ENCODE measurements at places on chromosomes 4 and X.

DNA sequence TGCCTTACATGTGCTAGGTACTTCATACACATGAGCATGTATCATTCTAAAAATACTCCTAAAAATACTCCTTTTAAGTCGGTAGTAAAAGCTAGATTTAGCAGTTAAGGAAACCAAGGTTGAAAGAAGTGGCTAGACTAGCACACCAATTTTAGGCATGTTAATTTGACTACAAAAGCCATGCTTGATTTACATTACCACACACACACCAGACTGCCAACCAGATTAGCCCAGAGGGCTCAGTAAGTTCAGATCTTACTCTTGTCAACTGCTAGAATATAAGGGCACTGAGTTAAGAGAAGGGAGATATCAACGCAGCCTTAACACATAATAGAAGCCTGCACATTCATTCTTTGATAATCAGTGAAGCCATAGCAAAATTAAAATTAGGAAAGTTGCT lies 117.9 kb downstream of the MID1IP1 start:
- no peak for DNase-seq

DNA sequence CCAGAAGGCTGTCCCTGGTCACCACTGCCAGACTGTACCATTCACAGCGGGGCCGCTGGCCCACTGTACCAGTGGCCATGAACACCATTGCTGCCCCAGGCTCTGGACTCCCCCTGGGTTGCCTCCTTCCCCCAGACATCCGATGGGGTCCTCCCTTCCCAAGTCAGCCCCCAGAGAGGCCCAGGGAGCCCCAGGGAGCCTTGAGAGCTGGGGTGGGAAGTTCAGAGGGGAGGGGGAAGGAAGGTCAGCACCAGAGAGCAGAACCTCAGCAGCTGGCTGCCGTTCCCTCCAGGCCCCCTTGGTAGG lies 441 bp upstream of the ARHGAP4 start:
- no peak for DNase-seq

GRCh38 chr4:4640692-4641091 lies 98.8 kb upstream of the STX18 start:
- DNase-seq: no peak

DNA sequence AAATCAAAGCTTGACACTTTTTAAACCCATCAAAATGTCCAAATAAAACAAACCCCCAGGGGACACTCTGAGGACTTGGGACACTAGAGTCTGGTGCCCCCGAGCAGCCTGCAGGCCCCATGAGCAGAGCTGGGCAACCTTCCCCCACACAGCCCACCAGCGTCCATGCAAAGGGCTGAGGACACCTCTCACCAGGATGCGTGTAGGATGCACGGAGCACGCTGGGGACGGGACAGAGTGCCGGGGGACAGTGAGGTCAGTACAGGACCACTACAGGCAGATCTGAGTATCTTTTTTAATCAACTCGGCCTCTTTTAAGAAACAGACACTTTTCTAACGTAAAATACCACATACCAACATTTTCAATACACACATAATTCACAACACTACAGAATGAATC lies 6.9 kb downstream of the GAK start:
- DNase-seq: no peak

- peak; percentile 13 for DNase-seq
Measured at GRCh38 chr4:155353923-155354540, 22.7 kb downstream of the MAP9 start.

GRCh38 chrX:42290608-42291007 lies 367.3 kb upstream of the CASK start:
- DNase-seq: no peak

- DNase-seq: no peak
Measured at GRCh38 chr4:76882630-76883029, 15.3 kb downstream of the SOWAHB start.

DNA sequence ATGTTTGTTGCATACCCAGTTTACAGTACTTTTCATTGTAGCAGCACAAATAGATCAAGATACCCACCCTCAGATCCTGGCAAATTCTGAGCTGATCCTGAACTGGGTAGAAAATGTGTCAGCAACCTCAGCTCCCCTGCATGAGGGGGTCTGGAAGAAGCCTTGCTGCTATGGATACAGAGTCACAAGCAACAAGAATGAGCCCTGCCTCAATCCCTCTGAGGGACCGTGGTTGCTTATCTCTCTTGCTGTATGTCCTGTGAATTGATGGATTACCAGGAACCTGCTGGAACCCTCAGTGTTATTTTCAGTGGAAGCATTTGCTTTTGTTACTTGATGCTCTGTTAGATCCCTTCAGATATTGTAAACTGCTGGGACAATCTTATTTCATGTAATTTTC lies 331.0 kb downstream of the STIM2 start:
- no peak for DNase-seq

GRCh38 chr4:141309874-141310273 lies 89.2 kb downstream of the ZNF330 start:
- no peak for DNase-seq

GRCh38 chrX:42933187-42933586 lies 155.2 kb upstream of the PPP1R2C start:
- DNase-seq: no peak

- no peak for DNase-seq
Measured at GRCh38 chr4:85967872-85968271, 392.0 kb downstream of the MAPK10 start.

DNA sequence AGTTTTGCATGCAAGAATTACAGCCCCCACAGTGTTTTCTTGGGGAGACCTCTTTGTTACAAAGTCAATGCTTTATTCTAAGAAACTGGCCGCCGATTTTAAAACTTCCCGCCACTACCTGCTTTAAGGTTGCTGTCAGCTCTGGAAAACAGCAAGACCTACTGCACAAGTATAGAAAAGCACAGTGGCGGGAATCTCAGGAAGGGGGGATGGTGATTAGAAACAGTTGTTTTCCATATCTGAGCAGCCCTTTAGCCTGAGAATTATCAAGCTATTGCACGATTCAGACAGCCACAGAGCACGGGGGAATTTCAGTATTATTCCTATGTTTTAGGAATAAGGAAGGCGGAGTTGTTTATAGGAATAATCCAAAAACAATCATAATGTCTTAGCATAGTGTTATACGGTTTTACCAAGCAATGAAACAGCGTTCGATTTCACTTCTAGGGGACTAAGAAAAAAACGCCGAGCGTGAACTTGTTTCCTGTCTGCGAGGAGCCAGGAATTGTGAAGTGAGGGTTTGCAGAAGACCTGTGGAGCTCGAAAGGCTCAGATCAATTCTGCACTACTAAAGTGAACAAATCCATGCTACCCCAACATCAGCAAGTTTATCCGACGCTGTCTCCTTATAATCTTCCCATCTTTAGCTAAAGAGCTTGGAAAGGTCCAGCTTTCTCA lies 81.3 kb downstream of the HMGN5 start:
- DNase-seq: no peak

GRCh38 chr4:171348090-171348489 lies 465.1 kb upstream of the GALNTL6 start:
- no peak for DNase-seq

GRCh38 chrX:78140206-78140605 lies 756 bp upstream of the TAF9B start:
- no peak for DNase-seq

DNA sequence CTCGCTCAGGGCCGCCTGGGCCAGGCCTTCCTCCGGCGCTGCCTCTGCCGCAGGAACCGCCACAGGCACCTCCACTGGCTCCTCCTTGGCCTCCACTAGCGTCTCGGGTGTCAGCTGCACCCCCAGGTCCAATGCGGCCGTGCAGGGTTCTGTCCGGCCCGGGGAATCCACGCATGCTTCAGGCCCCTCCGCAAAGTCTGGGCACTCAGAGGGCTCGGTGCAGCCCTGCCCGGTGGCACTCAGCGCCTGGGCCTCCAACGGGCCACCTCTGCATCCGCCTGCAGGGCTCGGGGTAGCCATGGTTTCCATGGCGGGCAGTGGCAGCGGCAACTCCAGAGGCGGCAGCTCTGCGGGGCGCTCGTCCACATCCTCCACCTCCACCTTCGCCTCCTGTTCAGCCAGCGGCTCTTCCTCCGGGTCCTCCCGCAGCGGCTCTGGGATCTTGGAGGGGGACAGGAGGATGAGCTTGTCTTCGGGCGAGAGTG lies 74.9 kb upstream of the UCP1 start:
- DNase-seq: no peak

GRCh38 chr4:71429962-71430361 lies 91.1 kb downstream of the SLC4A4 start:
- no peak for DNase-seq

GRCh38 chrX:33987458-33987857 lies 144.7 kb downstream of the FAM47A start:
- no peak for DNase-seq

DNA sequence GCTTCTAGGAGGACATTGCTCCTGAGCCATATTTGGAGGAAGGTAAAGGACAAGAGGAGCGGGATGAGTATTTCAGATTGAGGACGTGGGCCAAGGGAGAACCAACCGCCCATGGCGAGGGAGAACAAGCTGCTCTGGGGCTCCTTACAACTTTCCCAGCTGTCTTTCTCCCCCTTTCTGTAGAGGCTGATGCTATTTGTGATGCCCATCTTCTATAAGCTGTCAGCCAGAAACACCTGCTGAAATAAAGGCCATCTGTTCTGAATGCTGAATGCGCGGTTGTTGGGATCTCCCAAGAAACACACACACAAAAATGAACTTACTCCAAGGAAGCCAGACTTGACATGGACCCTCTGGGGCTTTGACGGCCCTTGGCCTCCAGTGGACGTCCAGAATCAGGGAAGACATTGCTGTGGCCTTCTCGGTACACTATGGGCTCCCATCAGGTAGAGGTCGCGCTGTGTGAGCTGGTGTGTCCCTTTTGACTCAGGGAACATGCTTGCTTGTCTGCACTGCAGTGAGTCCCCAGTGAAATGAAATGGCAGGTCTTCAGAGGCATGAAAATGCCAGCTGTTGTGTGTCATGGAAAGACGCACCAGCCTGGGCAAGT lies 30.9 kb downstream of the RWDD4 start:
- no peak for DNase-seq

GRCh38 chrX:136354201-136354600 lies 53.4 kb downstream of the ADGRG4 start:
- no peak for DNase-seq

DNA sequence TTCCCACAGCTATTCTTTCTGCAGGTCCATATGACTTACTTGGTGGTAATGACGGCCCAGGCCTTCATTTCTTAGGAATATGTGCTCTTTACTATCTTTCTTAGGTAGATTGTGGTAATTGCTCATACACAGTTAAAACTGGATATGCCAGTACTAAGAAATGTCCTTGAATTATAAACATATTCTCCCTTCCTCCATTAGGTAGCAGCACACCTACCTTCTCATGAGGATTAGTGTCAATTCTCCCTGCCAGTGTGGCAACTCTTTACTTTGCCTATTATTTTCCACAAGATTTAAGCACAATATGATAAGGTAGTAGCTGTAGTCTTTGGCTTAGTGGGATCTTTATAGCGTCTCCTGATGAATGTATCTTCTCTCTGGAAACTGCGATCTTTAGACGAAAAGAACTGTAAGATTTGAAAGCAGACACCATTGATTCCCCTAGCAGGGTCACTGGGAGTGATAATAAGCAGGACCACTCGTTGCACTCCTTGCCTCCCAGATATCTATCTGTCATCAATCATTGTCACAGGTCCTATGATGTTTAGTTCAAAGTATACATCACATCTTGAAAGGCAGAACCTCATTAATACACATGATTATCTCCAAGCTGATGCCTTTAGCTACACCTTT lies 1240.7 kb downstream of the C4orf33 start:
- DNase-seq: no peak

- DNase-seq: no peak
Measured at GRCh38 chr4:179989975-179990374, 2253.2 kb upstream of the TENM3 start.

DNA sequence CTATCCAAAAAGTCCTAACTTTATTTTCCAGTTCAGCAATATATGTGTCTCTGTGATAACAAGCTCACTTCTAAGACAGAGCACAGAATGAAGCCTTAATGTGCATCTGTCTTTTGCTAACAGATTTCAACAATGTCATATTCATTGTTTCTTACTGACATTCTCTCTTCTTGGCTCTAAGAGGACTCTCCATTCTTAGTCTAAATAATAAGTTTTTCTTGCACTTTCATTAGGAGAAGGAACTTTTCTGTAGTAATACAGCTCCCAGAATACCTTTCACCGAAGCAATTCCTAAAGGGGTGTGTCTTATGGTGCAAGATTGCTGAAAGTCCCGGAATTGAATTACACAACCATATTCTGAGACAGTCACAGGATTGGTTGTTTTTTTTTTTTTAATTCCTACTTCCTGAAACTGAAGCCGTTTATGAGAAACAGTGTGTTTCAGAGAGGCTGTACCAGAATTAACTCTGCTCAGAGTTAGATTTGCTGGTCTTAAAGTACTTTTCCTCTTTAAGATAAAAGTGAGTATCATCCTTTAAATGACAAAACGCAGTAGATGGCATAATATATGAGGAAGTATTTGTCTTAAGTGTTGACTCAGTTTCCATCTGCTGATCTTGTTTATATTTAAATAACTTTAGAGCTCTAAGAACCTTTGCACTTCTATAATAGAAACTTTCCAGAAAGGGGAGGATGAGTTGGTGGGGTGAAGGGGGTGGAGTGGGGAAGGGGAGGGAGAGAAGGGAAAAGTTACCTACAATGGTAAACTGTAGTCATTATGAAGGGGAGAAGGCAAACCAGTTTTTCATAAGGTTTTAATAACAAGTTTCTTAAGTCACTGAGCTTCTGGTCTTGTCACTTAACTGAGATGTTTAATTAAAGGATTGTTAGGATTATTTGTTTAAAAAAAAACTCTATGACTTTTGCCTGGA lies at the start of gene ALPK1:
Gene ALPK1 (plus strand): TSS at position 421 of the 932 bp plus-strand sequence.
- DNase-seq: peak; percentile 81

- no peak for DNase-seq
Measured at GRCh38 chr4:127143460-127144195, 489.1 kb upstream of the INTU start.

- no peak for DNase-seq
Measured at GRCh38 chr4:95728145-95728544, 111.7 kb upstream of the PDHA2 start.

GRCh38 chr4:120545391-120545790 lies 377.1 kb downstream of the PRDM5 start:
- DNase-seq: no peak

DNA sequence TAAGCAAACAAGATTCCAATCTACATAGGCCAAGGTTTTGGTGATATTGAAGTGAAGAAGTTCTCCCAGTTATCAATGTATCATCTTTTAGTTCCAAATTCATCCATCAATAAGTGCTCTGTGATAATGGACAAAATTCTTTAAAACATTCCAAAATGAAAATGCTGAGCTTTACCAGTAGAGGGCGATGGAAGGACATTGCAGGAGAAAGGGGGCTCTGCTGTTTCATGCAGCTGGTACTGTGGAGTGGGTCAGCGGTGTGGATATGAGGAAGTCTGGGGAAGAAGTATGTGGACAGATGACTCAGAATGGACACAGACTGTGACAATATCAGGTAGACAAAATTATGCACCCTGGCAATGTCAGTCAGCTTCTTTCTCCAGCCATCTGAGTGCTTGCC lies 46.6 kb upstream of the HS6ST2 start:
- no peak for DNase-seq

GRCh38 chr4:119039160-119039559 lies 96.5 kb upstream of the MYOZ2 start:
- no peak for DNase-seq

- no peak for DNase-seq
Measured at GRCh38 chrX:131854581-131854980, 168.5 kb upstream of the STK26 start.

- DNase-seq: no peak
Measured at GRCh38 chrX:17740137-17741122, 3.1 kb downstream of the SCML1 start.
